Frontal cortex (tissue), 4 donors: ENCODE measurements at places on chromosomes 1 and 21. TPM values are rescaled to one million over a fixed set of nuclear protein-coding genes. Genes with fewer than 3 reads are reported as not detected.

DNA sequence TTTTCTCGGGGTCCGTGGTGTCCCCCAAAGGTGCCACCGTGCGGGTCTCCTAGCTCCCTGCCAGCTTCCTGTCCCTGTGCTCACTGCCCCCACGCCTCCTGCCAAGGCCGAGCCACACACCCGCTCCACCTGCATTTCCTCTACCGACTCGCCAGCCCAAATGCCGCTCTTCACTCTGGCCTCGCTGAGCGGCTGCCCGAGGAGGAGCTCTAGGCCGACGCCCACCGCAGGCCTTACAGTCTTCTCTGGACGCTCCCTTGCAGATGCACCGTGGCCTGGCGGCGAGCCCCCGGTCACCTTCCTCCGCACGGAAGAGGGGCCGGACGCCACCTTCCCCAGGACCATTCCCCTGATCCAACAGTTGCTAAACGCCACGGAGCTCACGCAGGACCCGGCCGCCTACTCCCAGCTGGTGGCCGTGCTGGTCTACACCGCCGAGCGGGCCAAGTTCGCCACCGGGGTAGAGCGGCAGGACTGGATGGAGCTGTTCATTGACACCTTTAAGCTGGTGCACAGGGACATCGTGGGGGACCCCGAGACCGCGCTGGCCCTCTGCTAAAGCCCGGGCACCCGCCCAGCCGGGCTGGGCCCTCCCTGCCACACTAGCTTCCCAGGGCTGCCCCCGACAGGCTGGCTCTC, 26.3 kb downstream of the FTCD start:
- DNase-seq: no peak

DNA sequence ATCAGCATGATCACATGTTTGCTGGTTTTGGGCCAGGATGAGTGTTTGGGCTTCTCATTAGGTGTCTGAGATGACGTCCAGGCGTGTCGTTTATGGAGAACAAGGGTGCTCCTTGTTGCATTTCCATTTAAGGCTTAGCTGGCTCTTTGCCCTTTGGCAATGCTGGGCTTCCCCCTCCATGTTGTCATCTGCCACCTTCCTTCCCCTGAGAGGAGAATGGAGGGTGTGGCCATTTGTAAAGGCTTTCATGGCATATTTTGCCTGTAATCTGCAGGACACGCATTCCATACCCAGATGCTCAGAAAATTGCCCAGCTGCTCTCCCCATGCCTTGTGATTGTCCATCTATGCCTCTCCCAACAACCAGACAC, 27.7 kb downstream of the PKP1 start:
- DNase-seq: no peak

- DNase-seq: peak; percentile 80
Measured at GRCh38 chr1:33161061-33161681, 20.7 kb downstream of the TRIM62 start.

GRCh38 chr1:100532645-100533044, 5.3 kb upstream of the GPR88 start:
- DNase-seq: no peak

DNA sequence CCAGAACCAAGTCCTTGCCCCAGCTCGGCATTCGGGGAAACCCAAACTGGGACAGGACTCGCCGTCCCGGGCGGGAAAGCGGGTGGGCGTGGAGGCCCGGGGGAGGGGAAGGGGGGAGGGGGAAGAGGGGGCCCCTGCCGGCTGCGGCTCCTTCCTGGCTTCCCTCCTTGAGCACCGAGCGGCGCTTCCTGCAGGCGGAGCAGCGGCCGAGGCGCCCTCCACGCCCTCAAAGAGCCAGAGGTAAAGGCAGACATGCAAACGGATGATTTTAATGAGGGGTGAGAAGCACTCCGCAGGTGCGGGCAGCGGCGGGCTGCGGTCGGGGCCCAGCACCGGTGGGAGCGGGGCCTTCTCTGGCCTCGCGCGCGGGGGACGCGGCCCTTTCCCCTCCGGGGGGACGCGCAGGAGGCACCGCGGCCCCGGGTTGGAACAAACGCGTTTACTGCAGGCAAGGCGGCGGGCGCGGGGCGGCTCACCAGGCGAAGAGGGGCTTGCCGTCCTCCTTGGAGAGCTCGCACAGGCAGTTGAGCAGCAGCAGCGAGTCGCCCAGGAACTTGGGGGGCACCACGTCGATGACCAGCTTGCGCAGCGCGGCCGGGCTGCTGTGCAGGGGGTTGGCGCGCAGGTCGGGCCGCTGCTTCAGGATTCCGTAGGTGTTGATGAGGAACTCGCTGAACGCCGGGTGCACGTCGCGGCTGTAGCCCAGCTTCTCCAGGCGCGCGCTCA, 5.7 kb upstream of the FTCD start:
- no peak for DNase-seq

DNA sequence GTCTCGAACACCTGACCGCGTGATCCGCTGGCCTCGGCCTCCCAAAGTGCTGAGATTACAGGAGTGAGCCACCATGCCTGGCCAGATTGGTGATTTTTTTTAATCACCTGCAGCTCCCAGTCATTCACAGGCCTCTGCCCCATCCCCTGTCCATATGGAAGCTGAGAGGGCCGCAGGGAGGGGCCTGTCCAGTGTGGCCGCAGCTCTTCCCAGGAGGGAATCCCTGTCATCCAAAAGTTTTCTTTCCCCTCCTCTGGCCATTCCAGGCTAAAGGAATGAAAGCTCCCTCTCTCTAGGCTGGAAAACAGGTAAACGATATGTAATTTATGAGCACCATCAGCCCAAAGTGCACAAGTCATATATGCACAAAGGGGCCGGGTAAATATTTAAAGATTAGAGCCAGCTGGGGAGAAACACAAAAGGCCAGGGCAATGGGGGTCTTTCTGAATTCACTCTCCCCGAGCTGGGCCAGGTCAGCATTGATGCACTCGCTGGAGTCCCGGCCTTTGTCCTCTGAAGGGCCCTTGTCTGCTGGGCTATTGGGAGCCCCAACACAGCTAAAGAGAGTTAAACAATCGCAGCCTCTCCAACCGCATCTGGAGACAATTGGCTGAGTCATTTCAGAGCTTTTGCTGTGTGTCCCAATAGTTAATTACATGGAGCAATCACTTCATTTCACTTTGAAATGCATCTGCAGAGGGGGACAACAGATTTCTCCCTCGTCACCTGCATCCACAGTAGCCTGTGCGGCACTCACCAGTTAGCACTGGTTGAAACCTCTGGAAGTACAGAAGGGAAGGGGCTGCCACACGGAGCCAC, 3.8 kb upstream of the HES3 start:
- no peak for DNase-seq

LAMB3 gene
- total RNA-seq: 0.82 TPM

RNF187 gene
- 72.2 TPM for total RNA-seq
